Activated T-helper 1 cell treated with Interleukin-2 at 50 U/mL for 16 hours (primary cell): ENCODE measurements at places on chromosomes 3 and 15.

DNA sequence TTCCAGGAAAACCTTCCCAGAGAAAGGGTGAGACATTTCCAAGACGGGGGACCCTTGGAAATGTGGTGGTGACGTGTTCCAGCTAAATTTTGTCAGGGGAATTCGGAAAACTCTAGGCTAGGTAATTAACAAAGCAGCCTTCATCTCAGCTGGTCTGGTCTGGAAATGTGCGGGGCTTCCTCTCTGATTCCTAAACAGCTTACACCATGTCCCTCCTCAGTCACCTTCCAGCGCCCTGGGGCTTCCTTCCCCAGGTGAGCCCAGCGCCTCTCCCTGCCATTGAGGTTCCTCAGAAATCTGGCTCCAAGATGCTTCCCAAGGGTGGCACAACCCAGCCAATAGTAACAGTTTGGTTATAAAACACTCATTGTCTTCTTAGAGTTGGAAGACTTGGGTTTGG, 571 bp downstream of the ACAD9 start:
- DNase-seq = no peak

GRCh38 chr3:161551697-161552096, 55.1 kb downstream of the OTOL1 start:
- DNase-seq = no peak

GRCh38 chr3:133956353-133956752, 60.7 kb upstream of the RAB6B start:
- DNase-seq = no peak

GRCh38 chr15:70091726-70092463, 5.8 kb downstream of the TLE3 start:
- no peak for DNase-seq

- no peak for DNase-seq
Observed at GRCh38 chr3:167057581-167057980, 322.5 kb downstream of the ZBBX start.

GRCh38 chr3:61417352-61417751, 144.0 kb upstream of the PTPRG start:
- no peak for DNase-seq

DNA sequence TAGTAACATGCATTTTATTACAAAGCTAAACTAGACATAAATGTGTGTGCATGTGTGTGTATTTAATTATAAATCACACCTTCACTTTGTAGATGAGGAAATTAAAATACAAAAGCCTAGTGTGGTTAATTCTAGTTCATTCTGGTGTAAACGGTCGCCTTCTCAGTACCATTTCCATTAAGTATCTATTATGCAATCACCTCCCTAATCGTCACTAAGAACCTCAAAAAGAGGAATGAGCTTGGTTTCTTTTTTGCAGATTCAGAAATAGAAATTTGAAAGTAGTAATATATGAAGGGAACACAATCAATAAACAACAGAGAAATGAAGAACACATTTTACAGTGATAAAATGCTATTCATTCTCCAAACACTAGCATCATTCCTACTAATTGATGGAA, 233.2 kb downstream of the ZBBX start:
- DNase-seq = no peak

DNA sequence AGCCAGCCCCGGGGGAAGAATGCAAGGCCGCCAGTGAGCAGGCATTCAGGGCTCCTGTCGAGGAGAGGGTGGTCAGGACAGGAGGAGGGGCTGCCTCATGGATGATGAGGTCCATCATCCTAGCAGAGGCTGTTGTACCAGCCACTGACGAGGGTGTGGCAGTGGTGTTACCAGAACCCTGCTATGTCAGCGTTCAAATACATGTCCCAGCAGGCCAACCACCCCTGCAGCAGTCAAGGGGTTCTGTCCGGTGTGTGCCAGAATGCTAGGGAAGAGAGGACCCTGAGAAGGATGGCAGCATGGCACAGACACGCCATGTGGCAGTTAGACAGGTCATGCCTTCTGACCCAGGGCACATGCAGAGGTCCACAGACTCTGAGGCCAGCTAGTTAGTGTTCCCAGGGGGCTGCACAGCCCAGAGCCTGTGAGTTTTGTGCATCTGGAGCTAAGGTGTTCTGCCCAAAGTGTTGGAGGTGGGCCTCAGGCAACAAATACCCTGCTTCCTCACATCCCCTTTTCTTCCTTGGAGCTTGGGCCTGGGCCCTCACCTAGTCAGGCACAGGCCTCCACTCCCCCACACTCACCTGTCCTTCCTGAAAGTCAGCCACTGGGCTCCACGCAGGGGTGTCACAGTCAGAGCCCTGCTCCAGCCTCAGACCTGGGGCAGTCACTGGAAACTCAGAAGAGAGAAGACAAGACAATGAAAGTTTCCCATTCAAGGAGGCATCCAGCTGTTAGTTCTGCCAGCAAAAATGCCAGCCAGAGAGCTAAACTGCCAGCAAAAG, 7.8 kb downstream of the PAK6 start:
- DNase-seq = no peak
